ENCODE measurements at places on chromosomes 2 and 18.

DNA sequence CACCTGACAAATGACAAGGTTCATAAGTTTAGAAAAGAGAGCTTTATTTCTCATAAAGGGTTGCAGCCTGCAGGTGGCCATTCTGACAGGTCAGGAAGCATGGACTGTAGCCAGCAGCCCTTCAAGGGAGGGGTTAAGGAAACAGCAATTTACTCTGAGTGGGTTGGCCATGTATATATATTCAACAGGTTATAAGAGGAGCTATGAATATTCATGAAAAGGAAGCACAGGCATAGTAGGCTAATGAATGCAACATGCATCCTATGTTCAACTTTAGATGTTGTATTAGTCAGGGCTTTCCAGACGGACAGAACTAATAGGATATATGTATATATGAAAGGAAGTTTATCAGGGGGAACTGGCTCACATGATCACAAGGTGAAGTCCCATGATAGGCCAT is 20.6 kb downstream of the RNU2-63P start:
- DNase-seq: no peak

- DNase-seq: no peak
Observed at GRCh38 chr2:109087055-109087663, 41.8 kb upstream of the SH3RF3 start.

DNA sequence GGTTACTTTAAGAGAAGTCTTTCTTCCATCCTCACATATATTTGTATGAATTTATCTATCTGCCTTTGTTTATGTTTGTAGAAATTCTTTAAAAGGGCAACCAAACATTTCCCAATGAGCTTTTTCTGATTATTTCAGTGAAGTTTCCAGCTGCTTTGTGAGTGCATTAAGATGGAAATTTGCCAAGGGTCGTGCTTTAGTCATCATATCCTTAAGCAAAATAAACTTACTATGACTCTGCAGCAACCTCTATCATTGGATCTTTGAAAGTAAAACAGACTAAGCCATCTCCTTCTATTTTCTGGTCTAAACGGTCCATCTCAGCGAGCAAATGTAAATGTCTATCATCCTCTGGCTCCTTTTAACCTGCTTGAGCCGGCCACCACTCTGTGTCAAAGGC is 489.3 kb downstream of the SOX11 start:
- DNase-seq: no peak

DNA sequence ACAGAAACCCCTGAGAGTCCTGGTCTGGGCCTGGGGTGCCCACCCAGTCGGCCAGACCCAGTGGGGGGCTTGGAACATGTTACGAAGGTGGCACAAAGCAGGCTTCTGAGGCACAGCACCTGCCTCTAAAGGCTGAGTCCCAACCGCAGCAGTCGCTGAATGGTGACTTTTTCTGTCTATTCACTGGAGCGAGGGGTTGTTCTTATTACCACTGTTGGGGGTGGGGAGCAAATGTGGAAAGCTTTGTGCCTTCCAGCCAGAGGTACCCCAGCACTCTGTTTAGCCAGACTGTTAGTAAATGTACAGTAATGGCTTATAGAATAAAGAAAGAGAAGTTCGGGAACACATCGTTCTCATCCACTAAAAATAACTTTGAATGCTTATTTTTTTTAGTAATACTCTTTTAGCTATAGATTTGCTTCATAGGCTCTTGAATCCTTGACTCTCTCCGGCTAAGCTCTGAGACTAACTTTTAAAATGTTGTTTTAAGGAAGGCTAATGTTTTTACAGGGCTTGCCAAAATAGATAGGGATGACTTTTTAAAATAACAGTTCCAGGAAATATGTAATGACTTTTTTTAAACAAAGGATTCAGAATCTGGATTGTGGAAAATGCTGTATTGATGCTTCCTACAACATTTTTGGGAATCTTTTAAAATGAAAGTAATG is 23.4 kb upstream of the PTPN2 start:
- no peak for DNase-seq

DNA sequence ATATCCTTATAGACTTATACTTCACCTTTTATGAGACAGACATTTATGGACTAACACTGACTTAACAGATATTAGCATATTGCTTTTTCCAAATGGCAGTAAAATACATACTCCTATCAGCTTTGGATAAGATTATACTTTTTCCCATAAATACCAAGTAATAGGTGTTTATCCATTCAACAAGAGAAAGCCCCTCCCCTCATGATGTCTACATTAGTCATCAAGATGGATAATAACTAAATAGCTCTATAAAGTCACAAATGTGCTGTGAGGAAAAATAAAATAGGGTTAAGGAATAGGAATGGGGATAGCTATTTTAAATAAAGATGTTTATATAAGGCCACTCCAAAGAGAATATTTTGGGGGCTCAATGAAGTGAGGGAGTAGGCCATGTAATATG is 39.4 kb downstream of the CSRNP3 start:
- DNase-seq: no peak

DNA sequence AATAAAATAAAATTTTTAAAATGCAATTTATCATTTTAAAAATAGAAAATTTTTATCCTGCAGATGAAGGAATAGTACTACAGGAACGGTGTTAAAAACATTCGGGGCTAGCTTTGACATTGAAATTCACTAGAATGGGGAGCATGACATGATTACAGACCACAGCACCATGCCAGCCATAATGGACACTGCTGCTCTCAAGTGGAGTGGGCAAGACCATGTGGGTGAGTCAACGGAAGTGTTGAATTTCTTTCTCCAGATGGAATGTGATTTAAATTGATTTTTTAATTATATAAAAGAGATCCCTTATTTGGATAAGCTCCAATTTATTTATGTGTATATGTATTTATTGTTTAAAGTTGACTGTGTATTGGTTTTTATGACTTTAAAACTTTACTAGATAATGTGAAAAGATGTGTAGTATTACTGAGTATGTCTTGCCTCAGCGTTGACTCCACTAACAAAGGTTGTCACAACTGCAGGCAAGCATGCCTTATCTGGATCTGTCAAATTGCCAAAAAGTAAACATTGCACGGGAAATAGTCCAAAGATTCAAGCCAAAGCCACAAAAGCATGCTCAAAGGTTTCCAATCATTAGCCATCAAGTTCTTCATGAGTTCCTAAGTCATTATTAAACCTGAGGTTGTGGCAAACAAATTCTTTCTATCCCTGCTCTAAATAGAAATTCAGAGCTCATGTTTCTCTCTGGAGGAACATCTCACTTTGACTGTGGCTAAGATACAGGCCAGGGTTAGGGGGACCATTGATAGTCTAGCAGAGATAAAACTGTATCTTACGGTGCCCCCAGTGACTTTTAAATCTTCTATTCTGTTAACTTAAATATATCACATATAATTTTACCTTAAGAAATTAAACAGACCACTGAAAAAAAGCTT is 536.9 kb downstream of the TMX3 start:
- DNase-seq: no peak

DNA sequence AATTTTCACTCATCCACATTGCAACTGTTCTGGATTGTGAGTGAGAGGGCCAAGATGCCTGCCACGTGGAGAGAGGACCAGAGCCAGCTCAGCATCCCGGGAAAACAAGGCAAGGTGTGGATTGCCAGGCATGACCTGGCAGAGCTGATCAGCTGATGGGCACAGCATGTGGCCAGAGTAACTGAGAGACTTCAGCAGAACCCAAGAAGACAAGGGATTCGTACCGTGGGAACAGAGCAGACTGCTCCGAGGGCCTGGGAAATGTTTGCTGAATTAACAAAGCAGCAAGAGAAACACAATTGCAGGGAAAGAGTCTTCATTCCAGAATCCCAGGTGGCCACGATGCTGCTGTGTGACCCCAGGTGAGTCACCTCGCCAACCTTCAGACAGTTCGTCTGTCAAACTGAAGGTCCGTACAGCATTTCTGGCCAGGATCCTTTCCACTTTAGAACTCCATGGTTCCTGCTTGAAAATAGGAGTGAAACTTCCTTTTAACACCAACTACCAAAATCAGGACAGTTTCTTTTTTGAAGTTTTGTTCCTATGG is 26.3 kb upstream of the POMC start:
- no peak for DNase-seq

DNA sequence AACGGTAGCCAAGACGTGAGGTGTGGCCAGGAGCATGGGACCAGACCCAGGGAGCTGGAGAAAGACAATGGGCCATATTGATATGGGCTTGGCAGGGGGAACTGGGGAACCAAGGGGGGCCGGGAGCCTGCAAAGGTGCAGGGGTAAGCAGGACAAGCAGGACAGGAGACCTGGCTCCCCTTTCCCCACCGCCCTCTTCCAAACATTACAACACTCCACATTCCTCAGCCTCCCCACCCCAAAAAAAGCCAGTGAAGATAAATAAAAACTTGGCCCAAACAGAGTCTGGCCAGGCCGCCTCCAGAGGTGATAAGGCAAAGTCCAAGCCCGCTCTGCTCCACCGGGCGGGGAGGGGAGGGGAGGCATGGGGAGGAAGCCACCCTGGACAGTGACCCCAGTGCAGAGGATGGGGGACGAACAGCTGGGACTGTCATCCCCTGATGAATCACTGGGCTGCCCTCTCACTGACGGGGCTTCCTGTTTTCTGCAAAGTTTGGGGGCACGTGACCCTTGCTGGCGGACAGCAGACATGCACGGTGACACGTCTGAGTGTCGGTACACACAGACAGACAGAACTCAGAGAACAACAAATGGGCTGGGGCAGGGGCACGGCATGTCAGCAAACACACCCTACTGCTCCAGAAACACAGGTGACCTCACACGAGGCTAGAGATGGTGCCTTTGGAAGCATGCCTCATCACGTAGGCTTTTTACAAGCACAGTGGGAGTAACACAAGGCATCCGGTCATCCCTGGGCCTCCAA is 100.2 kb downstream of the TNS1 start:
- no peak for DNase-seq

- no peak for DNase-seq
Observed at GRCh38 chr2:70469435-70469834, 84.2 kb downstream of the TGFA start.

DNA sequence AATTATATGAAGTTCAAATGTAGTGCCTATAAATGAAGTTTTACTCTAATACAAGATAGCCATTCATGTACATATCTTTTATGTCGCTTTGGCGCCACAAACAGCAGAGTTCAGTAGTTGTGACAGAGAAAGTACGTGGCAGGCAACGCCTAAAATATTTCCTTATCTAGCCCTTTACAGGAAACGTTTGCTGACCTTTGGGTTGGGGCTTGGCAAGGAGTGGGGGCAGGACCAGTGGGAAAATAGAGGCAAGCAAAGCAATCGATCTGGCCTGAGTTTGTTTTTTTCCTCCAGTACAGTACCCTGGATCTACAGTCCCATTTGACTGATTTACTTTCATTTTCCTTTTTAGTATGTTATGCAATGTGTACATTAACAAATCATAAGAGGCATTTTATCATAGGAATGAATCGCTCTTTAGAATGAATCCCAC is 13.1 kb downstream of the CCDC68 start:
- DNase-seq: no peak

DNA sequence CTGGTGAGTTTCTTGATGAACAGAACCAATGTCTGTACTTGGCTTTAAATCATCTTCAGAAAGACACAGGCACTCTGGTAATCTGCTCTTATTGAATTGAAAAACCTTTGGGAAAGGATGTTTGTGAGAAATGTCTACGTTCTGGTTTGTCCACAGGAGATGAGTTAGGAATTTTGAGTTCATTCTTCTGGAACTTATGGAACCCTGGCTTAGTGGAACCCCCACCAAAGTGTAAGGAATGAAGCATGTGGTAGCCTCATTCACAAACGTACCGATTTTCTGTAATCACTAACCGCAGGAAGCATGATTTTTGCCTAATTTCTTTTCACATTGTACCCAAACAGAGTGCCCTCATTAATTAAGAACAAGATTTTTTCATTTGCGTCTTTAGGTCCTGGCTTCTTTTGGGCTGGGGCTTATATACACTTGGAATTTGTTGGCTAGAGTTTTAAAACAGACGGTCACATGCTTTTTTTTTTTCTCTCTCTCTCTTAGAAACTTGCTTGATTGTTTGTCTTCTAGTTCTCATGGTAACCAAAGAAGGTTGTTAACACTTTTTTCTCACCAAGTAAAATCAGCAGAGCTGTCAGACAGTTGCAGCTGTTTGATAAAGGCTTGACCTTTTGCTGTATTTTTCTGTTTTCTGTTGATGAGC is 314.1 kb upstream of the THUMPD2 start:
- no peak for DNase-seq

- DNase-seq: no peak
Observed at GRCh38 chr2:98823196-98824170, 92.6 kb upstream of the MGAT4A start.
